ENCODE measurements at places on chromosomes 11 and 22.

GRCh38 chr11:16191868-16192240 is 164.5 kb downstream of the SOX6 start:
- no peak for DNase-seq

DNA sequence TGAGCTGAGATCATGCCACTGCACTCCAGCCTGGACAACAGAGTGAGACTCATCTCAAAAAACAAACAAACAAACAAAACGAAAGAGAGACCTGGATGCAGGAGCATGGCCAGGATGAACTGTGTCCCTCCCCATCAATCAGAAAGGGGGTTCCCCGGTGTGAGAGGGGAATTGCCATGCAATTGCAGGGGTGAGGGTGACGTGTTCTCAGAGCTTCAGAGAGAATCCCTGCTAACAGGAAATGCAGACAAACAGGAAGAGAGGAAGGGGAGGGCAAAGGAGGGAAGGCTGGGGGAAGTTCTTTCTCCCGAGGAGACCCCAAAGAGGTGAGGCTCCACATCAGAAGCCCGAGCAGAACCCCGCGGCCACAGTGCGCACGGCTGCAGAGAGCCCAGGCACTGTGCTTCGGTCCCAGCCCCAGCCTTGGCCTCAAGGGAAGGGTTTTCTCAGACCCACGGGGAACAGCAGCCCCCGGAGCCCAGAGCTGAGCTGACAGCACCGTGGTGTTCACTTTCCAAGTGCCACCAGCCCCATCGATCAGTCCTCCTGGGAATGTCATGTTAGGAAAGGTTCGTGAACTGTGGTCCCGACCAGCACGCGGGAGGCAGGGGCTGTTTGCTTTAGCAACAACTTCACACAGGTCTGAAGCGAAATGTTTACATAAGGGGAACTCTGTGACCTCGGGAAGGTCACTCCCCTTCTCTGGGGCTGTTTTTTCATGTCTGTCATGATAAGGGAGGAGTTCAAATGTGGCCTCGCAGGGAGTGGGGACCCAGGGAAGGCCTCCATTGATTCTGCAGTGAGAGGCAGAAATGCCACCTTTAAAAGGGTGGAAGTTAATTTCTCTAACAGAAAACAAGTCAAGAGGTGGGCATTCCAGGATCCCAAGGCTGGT is 108.0 kb upstream of the ANO1 start:
- no peak for DNase-seq

- DNase-seq, result no peak
Measured at GRCh38 chr11:2002042-2002776, 4.6 kb upstream of the H19 start.

DNA sequence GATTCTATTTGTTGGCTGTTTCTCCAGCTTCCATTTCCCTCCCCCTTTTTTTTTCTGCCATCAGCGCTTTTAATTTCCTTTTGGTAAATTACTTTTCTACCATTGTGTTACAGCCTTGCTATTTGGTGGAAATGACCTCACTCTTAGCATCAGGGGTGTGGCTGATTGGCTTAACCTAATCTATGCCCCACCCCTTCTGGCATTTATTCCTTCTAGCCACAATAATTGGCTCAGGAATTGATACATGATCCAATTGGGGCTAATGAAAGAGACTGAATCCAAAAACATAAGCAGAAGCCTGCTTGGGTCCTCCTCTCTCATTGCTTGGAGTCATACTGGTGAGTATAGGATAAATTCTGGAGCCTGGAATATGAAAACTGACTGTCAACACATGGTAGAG is 402.4 kb upstream of the LRRC4C start:
- DNase-seq, result no peak

GRCh38 chr11:26931248-26931631 is 62.7 kb upstream of the FIBIN start:
- no peak for DNase-seq

- no peak for DNase-seq
Measured at GRCh38 chr11:74507582-74507981, 14.1 kb upstream of the LIPT2 start.

DNA sequence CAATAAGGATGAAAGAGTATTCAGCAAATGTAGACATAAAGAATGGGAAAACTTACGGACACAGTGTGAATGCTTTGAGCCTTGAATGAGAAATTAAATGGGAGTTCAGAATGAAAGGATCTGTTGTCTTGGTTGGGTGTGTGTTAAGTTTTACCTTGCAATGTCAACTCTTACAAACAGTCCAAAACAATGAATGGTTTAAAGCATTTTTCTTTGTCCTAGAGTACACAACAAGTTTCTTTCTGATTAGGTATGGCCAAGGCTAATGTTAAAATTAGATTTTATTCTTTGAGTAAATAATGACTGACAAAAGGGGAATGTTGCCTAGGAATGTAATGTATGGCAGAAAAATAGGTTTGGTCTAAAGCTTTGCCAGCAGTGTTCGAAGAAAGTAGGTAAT is 2.5 kb downstream of the PTS start:
- DNase-seq, result no peak
